ENCODE measurements at places on chromosomes 2 and 18.

GRCh38 chr18:34583895-34584294 lies 126.2 kb upstream of the DTNA start:
- DNase-seq, result no peak

- no peak for DNase-seq
Observed at GRCh38 chr18:74303936-74304335, 11.7 kb upstream of the C18orf63 start.

- no peak for DNase-seq
Observed at GRCh38 chr2:15189216-15189615, 371.9 kb downstream of the NBAS start.

- DNase-seq, result no peak
Observed at GRCh38 chr2:236715077-236715476, 145.5 kb downstream of the ACKR3 start.

DNA sequence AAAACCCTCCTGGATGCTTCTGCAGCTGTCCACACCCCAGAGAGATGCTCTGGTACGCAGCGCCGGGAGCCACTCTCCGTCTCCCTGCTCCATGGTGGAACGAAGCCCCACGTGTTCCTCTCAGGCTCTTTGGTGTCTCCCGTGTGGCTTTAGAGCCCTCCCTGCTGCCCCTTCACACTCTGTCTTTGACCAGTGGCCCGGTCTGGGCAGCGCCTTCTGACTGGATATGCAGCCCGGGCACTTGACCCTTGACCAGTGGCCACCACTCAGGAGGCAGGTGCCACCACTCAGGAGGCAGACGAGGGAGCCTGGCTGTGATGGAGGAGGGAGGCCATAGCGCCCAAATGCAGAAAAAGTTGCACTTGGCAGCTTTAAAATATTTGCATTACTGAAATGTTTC lies 214.5 kb upstream of the SALL3 start:
- DNase-seq, result no peak

DNA sequence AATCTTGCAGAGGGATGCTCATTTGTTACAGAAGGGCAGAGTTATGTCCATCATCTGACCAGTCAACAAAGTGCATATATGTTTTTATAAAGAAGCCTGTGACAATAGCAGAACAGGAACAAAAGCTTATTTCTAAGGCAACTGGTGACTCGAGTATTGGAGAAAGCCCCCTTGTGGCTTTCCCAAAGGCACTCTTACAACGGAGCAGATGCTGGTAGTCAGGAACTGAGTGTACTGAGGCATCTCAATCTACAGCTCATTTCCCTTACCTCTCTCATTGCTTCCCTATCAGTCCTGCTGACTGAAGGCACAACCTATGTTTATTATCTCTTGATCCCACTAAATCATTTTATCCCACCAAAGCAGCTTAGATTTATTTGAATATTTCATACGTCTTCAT lies 557.1 kb upstream of the CHAC2 start:
- DNase-seq, result no peak

- no peak for DNase-seq
Observed at GRCh38 chr2:206824087-206824618, 58.7 kb downstream of the FASTKD2 start.

GRCh38 chr2:97969081-97970067 lies 26.4 kb downstream of the TMEM131 start:
- no peak for DNase-seq

- DNase-seq, result no peak
Observed at GRCh38 chr2:101401906-101402305, 14.6 kb upstream of the CREG2 start.

GRCh38 chr2:24174851-24175277 lies at the start of gene FAM228A:
FAM228A (plus strand) TSS chr2:24175053; CDS start chr2:24175481, 428 bp downstream.
- no peak for DNase-seq

DNA sequence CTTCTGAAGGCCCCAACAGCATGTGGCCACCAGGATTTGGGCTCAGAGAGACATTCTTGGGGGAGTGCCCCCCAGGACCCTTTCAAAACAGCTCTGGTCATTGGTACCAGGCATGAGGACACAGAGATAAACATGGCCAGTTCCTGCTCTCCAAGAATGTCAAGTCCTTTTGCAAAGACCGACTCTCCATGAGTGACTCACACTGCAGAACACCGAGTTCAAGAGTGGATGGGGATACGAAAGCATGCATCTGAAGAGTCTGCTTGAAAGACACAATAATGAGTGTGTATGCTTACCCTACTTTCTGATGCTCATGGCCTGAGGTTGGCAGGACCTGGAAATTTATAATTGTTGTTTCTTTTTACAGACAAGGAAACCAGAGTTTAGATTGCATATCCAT lies 450.6 kb downstream of the TSN start:
- DNase-seq, result no peak
